ENCODE measurements at places on chromosomes 3 and 15.

GRCh38 chr3:49878686-49879085 is 9.0 kb upstream of the CAMKV start:
- no peak for DNase-seq

DNA sequence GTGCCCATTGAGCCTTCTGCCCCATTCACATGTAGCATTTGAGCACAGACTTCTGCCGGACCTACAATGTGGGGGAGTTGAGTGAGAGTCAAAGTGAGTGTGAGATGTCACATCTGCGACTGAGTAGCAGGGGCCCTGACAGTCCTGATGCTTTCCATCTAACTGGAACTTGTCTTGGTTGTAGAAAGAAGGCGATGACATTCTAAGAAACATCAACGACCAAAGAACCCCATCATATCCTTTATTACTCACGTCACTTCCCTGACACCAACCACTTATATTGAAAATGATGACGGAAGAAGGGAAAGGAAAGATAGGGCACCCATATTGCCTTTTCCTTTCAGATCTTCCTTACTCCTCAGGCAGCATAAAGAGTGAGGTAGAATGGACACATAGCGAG is 30.5 kb downstream of the SMAD3 start:
- no peak for DNase-seq

DNA sequence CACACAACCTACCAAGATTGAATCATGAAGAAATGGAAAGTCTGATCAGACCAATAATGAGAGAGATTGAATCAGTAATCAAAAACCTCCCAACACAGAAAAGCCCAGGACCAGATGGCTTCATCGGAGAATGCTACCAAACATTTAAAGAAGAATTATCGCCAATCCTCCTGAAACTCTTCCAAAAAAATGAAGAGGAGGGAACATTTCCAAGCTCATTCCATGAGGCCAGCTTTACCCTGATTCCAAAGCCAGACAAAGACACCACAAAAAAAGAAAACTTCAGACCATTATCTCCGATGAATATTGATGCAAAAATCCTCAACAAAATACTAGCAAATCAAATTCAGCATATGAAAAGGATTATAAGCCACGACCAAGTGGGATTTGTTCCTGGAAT is 94.1 kb downstream of the SENP2 start:
- no peak for DNase-seq

- DNase-seq = no peak
Observed at GRCh38 chr15:67670647-67671305, 128.3 kb downstream of the MAP2K5 start.

DNA sequence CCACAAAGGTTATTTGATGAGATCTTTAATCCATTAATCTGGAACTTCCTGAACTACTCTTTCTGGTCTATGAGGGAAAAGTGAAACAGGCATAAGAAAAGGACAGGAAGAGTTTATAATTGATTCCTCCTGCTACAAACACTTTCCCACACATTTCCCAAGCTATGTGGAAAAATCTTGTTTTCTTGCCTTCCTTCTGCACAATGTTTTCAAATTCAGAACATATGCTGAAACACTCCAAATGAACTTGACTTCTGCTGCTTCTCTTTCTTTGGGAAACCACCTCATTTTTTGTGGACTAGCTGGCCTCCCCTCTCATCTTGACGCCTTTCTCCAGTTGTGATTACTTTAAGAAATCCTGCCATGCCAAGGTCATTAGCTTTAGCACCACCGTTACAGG is 100.7 kb upstream of the PTPRG start:
- DNase-seq = no peak

DNA sequence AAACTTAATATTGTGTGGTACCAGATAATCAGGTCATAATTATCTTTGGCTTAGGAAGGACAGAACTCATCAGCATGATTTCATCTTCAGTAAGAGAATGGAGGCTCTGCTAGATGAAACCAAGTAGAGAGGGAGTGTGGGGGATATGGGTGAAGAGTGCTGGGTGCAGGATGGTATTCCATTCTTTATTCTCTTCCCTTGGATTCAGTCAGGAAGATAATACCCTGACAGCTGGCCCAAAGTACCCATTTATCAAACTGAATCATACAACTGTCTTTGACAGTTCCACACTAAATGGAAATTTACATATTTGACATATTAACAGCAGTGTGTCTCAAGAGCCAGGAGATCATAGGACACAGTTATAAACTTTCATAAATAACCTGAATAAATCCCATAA is 44.7 kb downstream of the GOLIM4 start:
- no peak for DNase-seq

DNA sequence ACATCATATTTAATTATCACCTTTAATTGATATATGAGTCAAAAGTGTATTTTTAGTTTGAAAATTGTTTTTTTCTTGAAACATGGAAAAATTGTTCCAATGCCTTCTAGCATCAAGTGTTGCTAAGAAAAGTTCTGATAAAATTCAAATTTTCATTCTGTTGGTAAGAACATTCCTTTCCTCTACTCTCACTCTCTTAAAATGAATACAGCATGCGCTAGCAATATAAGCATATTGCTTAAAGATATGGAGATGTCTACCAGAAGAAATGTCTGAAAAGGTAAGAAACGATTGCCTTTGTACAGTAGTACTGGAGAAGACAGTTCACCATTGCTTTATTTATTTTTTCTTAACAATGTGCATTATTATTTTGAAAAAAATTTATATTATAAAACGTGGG is 17.6 kb upstream of the ZBTB38 start:
- no peak for DNase-seq

DNA sequence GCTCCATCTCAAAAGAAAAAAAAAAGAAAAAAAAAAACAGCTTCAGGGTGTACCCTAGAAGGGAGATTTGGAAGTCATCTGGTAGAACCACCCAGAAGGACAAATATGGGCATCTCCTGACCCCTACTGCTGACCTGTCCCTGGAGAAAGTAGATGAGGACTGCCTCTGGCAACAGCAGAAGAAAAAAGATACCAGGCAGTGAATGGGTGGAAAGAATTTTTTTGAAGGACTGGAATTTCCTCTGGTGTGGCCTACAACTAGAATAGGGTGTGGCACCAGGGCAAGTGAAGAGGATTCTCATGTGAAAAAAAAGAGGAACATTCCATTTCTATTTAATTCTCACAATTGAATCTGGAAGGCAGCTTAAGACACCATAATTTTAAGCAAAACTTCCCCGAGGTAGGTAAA is 3.1 kb downstream of the ANXA2 start:
- no peak for DNase-seq

DNA sequence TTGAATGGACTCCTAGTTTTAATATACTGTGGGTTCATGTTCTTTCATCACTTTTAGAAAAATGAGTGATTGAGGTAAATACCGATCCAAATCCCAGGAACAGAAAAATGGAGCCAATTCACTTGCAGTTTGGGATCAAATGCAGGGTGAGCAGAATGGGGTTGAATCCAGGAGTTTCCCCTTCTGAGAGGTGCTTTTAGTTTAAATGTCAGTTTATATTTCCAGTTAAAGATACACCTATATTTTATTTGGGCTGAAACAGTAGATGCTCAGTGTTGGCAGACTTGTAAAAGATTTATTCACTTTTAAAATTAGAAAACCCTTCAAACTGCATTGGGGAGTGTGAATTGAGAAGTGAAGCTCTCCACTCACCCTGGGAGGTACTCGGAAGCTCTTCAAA is 2.6 kb downstream of the TRIM71 start:
- DNase-seq = no peak

DNA sequence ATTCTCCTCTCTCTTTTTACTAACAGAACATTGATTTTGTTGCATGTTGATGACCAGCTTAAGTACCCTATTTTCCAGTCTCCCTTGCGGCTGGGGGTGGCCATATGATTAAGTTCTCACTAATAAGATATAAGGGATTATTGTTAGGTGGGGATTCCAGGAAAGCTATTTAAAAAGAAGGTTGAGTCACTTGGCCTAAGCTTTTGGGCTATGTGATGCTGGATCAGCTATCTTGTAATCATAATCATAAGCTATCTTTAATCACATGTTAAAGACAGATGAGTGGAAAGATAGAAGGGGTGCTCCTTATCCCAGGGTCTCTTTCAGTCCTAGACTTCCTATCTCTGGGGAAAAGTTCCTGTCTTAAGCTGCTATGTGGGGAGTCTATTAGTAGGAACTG is 59.9 kb downstream of the CGNL1 start:
- DNase-seq = no peak

DNA sequence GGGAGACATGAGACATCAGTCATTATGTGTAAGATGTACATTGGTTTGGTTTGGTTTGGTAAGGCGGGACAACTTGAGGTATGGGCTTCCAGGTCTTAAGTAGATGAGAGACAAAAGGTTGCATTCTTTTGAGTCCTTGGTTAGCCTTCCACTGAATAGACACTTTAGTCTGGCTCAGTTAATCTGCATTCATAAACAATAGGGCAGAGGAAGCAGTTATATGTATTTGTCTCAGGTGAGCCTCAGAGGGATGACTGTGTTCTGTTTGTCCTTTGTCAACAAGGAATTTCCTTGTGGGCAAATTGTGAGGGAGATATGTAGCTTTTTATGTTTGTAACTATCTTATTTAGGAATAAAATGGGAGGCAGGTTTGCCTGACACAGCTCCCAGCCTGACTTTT is 50.4 kb downstream of the TCF12 start:
- no peak for DNase-seq

DNA sequence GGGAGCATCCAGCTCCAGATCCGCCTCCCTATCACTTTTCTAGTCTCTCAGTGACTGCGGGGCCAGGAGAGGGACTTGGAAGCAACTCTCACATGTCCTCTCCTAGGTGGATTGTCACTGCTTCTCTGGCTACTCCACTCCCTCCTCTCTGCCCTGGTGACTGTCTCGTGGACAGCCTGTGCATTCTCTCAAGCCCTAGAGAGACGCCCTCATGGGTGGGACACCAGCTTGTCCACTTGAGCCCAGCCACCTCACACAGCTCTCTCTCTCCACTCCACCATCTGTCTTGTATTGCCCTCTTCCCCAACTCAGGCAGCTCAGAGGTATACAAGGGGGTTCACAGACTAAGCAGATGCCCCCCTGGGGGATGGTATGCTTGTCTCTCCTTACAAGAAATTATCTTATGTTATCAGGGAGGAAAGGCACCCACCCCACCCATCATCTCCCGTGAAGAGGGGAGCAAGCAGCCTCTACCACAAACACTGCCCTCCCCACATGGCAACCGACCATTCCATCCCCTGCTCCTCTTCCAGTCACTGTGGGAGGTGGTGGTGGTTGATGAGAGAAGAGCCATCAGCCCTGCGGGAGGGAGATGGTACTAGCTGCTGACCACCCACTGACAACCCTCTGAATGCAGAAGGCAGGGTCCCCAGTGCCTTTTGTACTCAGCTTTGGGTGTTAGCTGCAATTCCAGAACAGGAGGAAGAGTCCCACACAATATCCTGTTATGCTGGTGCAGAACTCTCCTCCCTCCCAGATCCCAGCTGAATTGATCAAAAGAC is 15.5 kb upstream of the LOXL1 start:
- no peak for DNase-seq

GRCh38 chr15:77010857-77011256 is 15.9 kb downstream of the PSTPIP1 start:
- DNase-seq = no peak

- no peak for DNase-seq
Observed at GRCh38 chr15:99656205-99656604, 77.0 kb downstream of the LYSMD4 start.

DNA sequence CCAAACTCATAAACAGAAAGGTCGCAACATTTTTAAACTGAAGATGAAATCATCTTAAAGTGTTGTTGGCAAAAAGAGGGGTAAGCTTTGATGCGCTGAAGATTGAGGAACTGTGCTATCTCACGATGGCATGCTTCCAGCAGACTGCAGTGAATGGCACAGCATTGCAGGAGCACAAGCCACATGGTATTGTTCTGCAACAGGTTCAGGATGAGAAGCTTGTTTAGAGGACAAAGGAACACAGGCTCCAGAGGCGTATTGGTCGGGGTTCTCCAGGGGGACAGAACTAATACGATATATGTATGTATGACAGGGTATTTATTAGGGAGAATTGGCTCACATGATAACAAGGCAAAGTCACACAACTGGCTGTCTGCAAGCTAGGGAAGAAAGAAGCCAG is 13.8 kb upstream of the PLD1 start:
- DNase-seq = no peak

DNA sequence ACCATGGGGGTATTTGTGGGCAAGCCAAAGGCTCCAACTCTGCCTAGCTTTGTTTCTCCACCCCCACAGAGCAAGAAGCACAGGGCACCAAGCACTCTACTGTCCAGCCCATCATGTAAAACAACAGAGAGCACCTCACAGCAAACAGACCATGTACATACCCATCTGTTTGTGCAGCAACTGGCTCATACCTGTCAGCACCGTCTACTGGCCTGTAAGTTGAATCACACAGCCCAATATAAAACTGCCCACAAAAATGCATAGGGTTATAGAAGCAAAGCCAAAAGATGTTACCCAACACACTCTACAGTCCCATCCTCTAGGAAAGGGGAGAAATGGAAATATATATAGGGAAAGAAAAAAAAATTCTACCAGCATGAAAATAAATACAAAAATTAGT is 139.7 kb upstream of the CPNE4 start:
- no peak for DNase-seq

DNA sequence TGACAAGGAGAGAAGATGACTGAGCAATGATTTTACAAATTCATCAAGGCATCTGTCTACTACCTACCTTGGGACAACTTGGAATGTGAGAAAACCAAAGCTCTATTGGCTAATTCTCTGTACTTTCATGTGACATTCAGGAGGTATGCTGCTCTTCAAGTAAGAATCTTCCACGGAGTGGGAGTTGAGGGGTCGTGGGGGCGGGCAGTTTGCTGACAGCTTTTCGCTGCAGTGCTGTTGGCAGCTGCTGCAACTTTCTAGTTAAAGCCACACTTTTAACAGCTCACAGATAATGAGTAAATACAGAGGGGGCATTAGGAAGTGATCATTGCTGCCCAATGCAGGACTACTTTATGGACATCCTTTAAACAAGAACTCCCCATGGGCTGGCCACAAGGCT is 22.3 kb downstream of the CLDN1 start:
- DNase-seq = no peak

DNA sequence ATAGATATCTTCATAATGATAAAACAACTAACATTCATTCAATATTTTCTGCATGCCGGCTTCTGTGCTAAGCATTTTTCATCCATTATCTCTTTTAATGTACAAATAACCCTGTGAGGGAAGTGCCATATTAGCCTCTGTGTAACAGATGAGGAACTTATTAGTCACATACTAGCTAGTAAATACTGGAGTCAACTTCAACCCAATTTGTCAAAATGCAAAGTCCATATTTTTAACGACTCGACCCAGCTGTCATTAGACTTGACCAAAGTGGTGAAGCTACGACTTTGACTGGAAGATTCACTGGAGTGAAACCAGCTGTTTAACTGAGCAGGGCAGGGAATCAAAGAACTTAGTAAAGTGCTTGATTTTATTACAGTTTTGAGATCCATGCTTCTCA is 41.6 kb downstream of the PARP15 start:
- DNase-seq = no peak

GRCh38 chr3:47065681-47066080 is 86.2 kb downstream of the NBEAL2 start:
- DNase-seq = no peak

GRCh38 chr3:43043793-43044192 is 62.1 kb downstream of the POMGNT2 start:
- no peak for DNase-seq

Data from NCI-H748 treated with DMSO at 0.1 percent for 48 hours (cell line).